DMS153 (cell line): ENCODE measurements at places on chromosomes 16 and 17.

GRCh38 chr17:73600103-73600871 lies 44.0 kb downstream of the SDK2 start:
- no peak for DNase-seq

DNA sequence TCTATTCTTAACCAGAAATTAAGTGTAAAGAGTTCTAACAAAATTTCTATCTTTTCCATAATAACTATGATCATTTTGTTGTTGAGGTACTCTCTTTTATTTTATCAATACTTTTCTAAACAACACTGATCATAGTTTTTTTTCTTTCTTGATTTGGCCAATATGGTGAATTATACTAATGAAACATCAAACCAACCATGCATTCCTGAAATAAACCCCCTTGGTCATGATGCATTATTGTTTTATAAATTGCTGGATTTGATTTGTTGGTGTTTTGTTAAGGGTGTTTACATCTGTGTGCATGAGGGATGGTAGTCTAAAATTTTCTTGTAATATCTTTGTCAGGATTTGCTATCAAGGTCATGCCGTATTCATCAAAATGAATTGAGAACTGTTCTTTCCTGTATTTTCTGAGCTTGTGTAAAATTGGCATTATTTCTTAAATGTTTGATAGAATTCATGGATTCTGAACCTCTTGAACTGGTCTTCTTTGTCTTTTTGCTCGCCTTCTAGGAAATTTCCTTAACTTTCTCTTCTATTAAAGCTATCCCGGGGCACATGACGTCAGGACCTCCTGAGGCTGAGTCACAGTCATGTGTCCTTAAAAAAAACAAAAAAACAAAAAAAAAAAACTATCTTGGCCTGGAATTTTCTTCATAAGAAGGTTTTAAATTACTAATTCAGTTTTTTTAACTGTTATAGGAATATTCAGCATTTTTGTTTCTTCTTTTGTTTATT lies 3.9 kb upstream of the TRIM25 start:
- no peak for DNase-seq

DNA sequence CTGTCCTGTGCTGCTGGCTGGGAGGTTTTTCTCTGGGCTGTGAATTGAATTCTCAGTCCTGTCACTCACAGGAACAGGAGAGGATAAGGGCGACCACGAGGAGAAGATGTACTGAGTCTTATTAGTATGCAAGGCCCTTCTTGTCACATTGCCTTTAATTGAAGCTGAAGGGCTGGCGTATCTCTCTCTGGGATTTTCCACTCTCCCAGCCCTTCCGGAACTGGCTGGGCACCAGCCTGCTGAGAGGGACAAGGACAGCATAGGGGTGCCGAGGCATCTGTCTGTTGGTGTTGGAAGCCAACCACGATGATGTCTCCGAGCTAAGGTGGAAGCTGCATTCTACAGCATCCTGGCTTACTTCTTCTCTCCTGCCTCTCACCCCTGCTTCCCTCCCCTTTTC lies 33.2 kb downstream of the GPRC5B start:
- DNase-seq: no peak

GRCh38 chr16:17433577-17434451 lies 36.9 kb downstream of the XYLT1 start:
- DNase-seq: no peak

GRCh38 chr16:10178080-10178479 lies 4.1 kb downstream of the GRIN2A start:
- no peak for DNase-seq

GRCh38 chr17:39714234-39714633 lies 14.4 kb downstream of the ERBB2 start:
- DNase-seq: no peak

- peak; percentile 87 for DNase-seq
Observed at GRCh38 chr16:69482410-69482991, 58.1 kb downstream of the CYB5B start.

GRCh38 chr16:26909623-26910022 lies 157.1 kb upstream of the C16orf82 start:
- DNase-seq: no peak

- no peak for DNase-seq
Observed at GRCh38 chr16:89178453-89179147, 7.1 kb downstream of the CDH15 start.
